ENCODE measurements at places on chromosomes 2 and 18.

DNA sequence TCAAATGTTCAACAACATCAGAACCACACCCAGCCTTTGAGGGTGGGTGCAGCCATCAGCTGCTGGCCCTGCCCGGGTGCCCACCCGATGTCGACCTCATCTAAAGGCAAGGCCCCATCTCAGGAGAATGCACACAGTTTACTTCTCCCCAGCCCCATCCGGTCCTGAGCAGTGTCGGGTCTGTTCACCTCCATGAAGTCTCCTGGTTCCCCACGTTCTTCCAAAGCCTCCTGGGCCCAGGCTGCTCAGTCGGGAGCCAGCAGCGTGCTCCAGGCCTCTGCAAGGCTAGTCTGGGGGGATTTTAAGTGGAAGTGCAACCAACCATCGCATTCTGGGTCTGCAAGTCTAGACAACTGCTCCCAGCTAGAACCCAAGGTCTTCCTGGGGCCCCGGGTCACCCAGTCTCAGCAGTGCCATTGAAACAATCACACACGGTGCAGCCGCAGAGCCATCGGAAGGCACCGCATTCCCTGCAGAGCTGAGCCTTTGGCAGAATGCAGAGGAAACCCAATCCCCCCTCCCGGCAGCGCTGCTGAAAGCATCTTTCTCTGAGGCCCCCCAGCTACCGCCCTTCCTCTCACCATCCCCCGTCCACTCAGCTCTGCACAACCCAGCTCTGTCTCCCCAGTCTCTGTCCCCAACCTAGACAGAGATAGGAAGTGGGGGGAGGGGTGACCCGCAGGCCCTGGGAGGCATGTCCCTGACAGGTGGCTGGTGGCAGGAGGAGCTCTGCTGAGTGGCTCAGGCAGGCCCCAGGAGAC lies 8.5 kb downstream of the ESPNL start:
- H3K4me3 ChIP-seq: no peak overlapping the region
- DNase-seq: no peak
- no peaks in the 10 kb centered on the region for H3K36me3 ChIP-seq

DNA sequence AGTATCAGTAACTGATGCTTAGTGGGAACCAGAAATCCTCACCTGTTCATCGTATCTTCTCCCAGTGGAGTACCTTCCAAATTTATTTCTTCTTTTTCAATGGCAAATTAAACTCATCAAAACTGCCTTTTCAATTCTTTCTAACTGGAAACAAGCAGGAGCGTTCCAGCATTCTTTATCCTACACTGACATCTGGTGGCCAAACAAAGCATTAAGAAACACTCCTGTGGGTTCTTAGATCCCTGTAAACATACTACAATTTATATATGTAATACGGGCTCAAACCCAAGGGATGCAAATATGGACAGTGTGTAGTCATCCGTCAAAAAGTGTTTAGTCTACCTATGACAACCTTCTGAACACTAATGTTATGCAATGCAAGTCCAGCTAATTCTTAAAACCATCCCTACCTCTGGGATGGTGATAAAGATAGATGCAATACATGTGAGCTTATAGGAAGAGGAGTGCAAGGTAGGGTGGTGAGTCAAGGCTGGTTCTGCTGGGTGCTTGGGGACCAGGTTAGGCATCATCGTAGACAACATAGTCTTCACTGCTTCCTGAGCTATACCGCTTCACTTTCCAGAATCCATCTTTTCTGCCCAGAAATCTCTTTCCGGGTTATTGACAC lies 375.0 kb downstream of the CTNNA2 start:
- H3K4me3 ChIP-seq: no peak overlapping the region
- no peaks in the 10 kb centered on the region for H3K36me3 ChIP-seq
- no peaks in the 10 kb centered on the region for H3K4me1 ChIP-seq
- no peaks in the 10 kb centered on the region for H3K27me3 ChIP-seq

DNA sequence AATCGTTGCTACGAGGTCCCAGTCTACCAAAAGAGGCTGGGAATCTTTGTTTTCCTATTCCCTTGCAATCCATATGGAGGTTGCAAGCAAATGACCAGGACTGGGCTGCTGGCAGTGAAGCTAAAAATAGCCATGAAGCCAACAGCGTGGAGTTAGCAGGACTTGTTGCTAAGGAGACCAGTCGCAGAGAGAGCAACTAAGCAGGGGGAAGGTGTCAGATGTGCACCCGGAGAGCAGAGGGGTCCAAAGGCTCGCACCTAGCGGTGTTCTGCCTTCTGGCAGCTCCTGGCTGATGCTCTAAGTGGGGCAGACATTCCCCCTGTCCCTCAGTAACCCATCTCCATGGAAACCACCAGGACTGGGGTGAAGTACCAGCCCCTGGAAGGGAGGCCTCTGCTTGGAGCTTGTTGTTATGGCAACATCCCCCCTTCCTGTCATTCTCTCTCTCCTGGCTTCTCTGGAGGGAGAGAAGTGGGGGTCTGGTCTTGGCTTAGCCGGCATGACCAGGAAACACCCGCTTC lies 84.6 kb downstream of the DNMT3A start:
- no peak for DNase-seq
- no peaks in the 10 kb centered on the region for H3K27me3 ChIP-seq
- peaks cover 4% of the 10 kb centered on the region for H3K4me1 ChIP-seq
- peaks cover 34% of the 10 kb centered on the region for H3K36me3 ChIP-seq

- no peak overlapping the region for H3K27ac ChIP-seq
- H3K36me3 ChIP-seq: no peaks in the 10 kb centered on the region
- H3K4me3 ChIP-seq: no peak overlapping the region
- no peaks in the 10 kb centered on the region for H3K4me1 ChIP-seq
- DNase-seq: no peak
- no peaks in the 10 kb centered on the region for H3K27me3 ChIP-seq
Measured at GRCh38 chr18:22113144-22113844, 56.1 kb upstream of the GATA6 start.

GRCh38 chr2:178517496-178517895 lies 37.2 kb downstream of the PLEKHA3 start:
- no peak for DNase-seq
- H3K36me3 ChIP-seq: peaks cover 36% of the 10 kb centered on the region
- H3K4me1 ChIP-seq: peaks cover 41% of the 10 kb centered on the region
- no peak overlapping the region for H3K27ac ChIP-seq

- peaks cover 52% of the 10 kb centered on the region for H3K36me3 ChIP-seq
- H3K27me3 ChIP-seq: no peaks in the 10 kb centered on the region
- peaks cover 4% of the 10 kb centered on the region for H3K4me1 ChIP-seq
- no peak overlapping the region for H3K4me3 ChIP-seq
- DNase-seq: no peak
Measured at GRCh38 chr2:231167745-231168459, 30.5 kb upstream of the ARMC9 start.

- no peak overlapping the region for H3K4me3 ChIP-seq
- DNase-seq: no peak
- H3K27ac ChIP-seq: no peak overlapping the region
- H3K4me1 ChIP-seq: no peaks in the 10 kb centered on the region
- H3K27me3 ChIP-seq: peaks cover 17% of the 10 kb centered on the region
Measured at GRCh38 chr2:172811027-172811426, 75.4 kb downstream of the RAPGEF4 start.

DNA sequence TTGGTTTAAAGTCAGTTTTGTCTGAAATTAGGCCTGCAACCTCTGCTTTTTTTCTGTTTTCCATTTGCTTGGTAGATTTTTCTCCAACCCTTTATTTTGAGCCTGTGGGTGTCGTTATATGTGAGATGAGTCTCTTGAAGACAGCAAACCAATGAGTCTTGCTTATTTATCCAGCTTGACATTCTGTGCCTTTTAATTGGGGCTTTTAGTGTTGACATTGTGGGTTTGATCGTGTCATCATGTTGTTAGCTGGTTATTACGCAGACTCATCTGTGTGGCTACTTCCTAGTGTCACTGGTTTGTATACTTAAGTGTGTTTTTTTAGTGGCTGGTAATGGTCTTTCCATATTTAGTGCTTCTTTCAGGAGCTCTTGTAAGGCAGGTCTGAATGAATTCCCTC lies 18.8 kb downstream of the TMEM87B start:
- H3K36me3 ChIP-seq: peaks cover 68% of the 10 kb centered on the region
- H3K27me3 ChIP-seq: no peaks in the 10 kb centered on the region
- DNase-seq: no peak
- peaks cover 15% of the 10 kb centered on the region for H3K4me1 ChIP-seq
- no peak overlapping the region for H3K27ac ChIP-seq

DNA sequence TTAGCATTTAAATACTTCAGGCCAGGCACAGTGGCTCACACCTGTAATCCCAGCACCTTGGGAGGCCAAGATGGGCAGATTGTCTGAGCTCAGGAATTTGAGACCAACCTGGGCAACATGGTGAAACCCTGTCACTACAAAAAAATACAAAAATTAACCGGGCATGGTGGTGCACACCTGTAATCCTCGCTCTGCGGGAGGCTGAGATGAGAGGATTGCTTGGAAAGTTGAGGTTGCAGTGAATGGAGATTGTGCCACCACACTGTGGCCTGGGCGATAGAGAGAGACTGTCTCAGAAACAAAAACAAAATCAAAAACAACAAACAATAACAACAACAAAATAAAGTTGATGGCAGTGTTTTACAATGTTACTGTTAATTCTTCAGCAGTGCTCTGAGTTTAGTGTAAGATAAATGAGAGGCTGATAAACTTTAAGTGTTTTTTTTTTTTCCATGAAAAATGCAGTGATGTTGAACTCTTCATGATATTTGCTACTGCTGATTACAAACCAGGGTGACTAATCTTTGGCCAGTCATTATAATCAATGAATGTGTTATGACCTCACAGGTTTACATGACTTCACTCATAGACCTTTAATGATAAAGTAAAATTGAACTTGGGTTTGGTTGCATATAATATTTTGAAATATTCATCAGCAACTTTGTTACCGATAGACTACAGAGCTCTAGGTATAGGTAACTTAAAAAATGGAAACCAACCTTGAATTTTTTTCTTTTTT lies 2.5 kb downstream of the ITGAV start:
- no peak overlapping the region for H3K27ac ChIP-seq
- peaks cover 31% of the 10 kb centered on the region for H3K4me1 ChIP-seq
- H3K4me3 ChIP-seq: peak overlapping the region; percentile 20
- DNase-seq: no peak
- H3K36me3 ChIP-seq: no peaks in the 10 kb centered on the region

DNA sequence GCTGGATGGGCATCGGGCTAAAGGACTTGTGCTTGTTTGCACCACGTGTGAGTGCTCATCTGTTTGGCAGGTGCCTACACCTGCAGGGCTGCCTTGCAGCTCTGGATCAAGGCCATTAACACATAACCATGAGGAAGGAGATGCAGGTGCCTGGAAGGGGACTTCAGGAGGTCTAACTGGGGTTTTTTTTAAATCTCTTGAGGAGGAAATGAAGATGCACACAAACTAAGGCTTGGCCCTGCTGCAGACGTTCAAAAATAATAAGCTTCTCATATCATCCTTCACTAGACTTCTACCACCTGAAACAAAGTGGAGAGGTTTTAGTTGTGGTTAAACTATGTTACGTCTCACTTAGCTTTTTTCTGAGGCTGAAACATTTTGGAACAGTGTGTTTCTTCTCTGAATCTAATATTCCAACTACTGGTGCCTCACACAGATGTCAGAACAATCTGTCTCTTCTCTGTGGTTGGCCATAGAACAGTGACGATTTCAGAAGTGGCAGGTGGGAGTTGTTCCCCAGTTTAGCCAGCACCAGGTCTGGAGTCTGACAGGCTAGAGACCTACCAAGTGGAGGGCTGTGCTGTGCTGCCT lies 36.5 kb downstream of the BCL2L11 start:
- H3K36me3 ChIP-seq: peaks cover 6% of the 10 kb centered on the region
- no peak for DNase-seq
- no peaks in the 10 kb centered on the region for H3K4me1 ChIP-seq
- peaks cover 24% of the 10 kb centered on the region for H3K27me3 ChIP-seq
- no peak overlapping the region for H3K4me3 ChIP-seq

- no peaks in the 10 kb centered on the region for H3K36me3 ChIP-seq
- no peaks in the 10 kb centered on the region for H3K4me1 ChIP-seq
- no peak overlapping the region for H3K4me3 ChIP-seq
- H3K27ac ChIP-seq: no peak overlapping the region
- DNase-seq: no peak
- no peaks in the 10 kb centered on the region for H3K27me3 ChIP-seq
Measured at GRCh38 chr2:17476830-17477229, 41.4 kb downstream of the RAD51AP2 start.

GRCh38 chr2:21836719-21837118 lies 713.0 kb downstream of the TDRD15 start:
- no peaks in the 10 kb centered on the region for H3K36me3 ChIP-seq
- no peak for DNase-seq
- H3K27ac ChIP-seq: no peak overlapping the region
- H3K27me3 ChIP-seq: no peaks in the 10 kb centered on the region
- H3K4me1 ChIP-seq: no peaks in the 10 kb centered on the region
- no peak overlapping the region for H3K4me3 ChIP-seq

DNA sequence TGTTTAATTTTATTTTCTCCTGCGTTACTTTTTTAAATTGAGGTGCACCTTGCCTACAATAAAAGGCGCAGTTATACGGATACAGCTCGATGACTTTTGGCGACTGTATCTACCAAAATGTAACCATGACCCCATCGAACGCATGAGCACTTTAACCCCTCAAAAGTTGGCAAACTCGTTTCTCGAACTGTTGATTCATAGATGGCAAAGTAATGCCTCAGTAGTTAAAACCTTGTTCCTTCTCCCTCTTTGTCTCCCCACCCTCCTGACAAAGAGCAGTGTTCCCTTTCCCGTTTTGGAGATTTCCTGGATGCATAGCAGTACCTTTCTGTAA lies 577 bp downstream of the MOGAT1 start:
- no peaks in the 10 kb centered on the region for H3K36me3 ChIP-seq
- no peak for DNase-seq
- H3K27ac ChIP-seq: no peak overlapping the region
- H3K27me3 ChIP-seq: peaks cover 67% of the 10 kb centered on the region

- no peak overlapping the region for H3K4me3 ChIP-seq
- no peaks in the 10 kb centered on the region for H3K4me1 ChIP-seq
- no peaks in the 10 kb centered on the region for H3K36me3 ChIP-seq
- H3K27me3 ChIP-seq: no peaks in the 10 kb centered on the region
Measured at GRCh38 chr18:11215216-11215615, 65.8 kb upstream of the PIEZO2 start.

GRCh38 chr2:144630459-144631215 lies 110.7 kb upstream of the ZEB2 start:
- no peaks in the 10 kb centered on the region for H3K4me1 ChIP-seq
- no peak overlapping the region for H3K4me3 ChIP-seq
- peaks cover 25% of the 10 kb centered on the region for H3K27me3 ChIP-seq
- no peak for DNase-seq
- H3K36me3 ChIP-seq: no peaks in the 10 kb centered on the region

GRCh38 chr2:70371753-70372152 lies 69.9 kb upstream of the FAM136A start:
- no peak for DNase-seq
- H3K27ac ChIP-seq: no peak overlapping the region
- H3K27me3 ChIP-seq: peaks cover 5% of the 10 kb centered on the region
- H3K36me3 ChIP-seq: no peaks in the 10 kb centered on the region
- no peaks in the 10 kb centered on the region for H3K4me1 ChIP-seq
- H3K4me3 ChIP-seq: no peak overlapping the region
